ENCODE measurements at places on chromosomes 1 and 21. TPM values are rescaled to one million over a fixed set of nuclear protein-coding genes. Genes with fewer than 3 reads are reported as not detected.
A peak's percentile ranks its signal among the peaks of the same experiment; 100 is the strongest.

DNA sequence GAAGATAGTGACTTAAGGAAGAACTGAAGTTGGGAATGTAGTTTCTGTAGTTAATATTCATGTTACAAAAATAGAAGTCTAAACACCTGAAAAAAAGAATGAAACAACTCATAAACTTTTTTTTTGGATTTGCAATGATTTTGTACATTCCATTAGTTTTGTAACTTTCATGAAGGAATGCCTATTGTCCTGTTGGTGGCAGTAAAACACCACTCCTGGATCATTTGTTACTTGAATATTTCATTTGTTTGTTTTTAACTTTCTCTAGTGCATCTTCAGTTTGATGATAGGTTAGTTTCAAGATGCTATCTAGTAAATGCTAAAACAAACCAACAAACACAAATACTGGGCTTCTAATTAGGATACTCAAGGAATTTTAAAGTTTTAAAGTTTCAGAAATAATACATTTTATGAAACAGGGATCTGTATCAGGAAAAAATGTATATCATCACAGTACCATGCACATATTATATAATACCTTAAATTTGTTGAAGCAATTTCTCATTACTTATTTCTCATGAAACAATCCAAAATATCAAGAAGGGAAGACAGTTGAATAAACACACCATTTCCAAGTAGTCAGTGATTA lies 229.7 kb upstream of the CACYBP start:
- DNase-seq, result peak; percentile 80

- no peak for DNase-seq
Observed at GRCh38 chr1:119002028-119002686, 14.0 kb upstream of the TBX15 start.

DNA sequence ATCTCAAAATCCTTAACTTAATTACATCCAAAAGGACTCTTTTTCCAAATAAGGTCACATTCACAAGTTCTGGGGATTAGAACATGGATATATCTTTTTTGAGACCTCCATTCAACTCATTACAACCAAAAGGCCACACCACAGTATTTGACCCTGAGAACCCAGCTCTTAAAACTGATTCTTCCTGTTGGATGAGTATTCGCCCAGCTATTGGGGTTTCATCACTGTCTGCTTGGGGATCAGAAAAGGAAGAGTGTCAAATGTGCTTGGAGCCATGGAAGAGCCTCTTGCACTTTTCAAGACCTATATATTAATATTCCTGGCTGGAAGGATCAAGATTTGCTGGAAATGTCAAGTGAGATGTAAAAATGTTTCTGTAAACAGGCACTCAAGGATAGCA lies 5.4 kb upstream of the TINAGL1 start:
- no peak for DNase-seq

DNA sequence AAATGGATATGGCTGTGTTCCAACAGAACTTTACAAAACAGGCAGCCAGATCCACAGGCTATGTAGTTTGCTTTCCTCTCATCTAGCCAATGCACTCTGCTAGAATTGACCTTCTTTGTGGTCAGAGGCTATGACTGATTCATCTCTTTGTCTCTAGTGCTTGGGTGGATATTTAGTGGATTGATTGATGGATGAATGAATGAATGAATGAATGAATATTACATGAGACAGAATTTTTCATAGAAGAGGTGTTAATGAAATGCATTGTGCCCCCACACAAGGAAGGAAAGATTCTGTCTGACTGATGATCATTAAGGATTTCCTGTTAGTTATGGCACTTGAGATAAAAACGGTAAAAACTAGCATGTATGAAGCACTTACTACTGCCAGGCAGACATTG lies 50.5 kb upstream of the ZYG11A start:
- DNase-seq, result no peak

CD5L gene
- total RNA-seq, result not detected

B4GALT2 gene
- 0.65 TPM for total RNA-seq

DYNLT5 gene
- 0.30 TPM for total RNA-seq

ZNF697 gene
- not detected for total RNA-seq

KPRP gene
- not detected for total RNA-seq

TGFB2 gene
- total RNA-seq, result 0.11 TPM

HPCA gene
- total RNA-seq, result 1.2 TPM

Data from OCI-LY7 (cell line).